ENCODE measurements at places on chromosomes 11 and 22. TPM values are rescaled to one million over a fixed set of nuclear protein-coding genes. Genes with fewer than 3 reads are reported as not detected.
A peak's percentile ranks its signal among the peaks of the same experiment; 100 is the strongest.

The FOLR1 gene
- polyA plus RNA-seq = 4.7 TPM

The EPS8L2 gene
- 11.3 TPM for polyA plus RNA-seq

DNA sequence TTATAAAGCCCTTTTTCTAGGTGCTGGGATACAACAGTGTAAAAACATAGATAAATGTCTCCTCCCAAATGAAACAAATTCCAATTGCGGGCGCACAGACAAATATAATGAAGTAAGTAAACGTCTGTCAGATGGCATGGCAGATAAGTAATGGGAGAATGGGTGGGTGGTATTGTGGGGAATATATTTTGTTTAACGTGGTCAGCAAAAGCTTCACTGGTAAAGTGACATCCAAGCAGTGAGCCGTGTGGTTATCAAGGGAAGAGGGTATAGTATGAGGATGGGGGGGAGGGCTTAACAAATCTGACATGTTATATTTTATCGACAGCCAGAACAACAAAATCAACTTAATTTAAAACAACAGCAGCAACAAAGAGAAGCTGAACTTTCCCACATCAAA lies 1.2 kb downstream of the SVIP start:
- H3K4me3 ChIP-seq = peak overlapping the region; percentile 100
- H3K27me3 ChIP-seq = no peaks in the 10 kb centered on the region
- H3K36me3 ChIP-seq = no peaks in the 10 kb centered on the region
- no peak overlapping the region for H3K27ac ChIP-seq

GRCh38 chr11:116962108-116962507 lies 124.7 kb upstream of the APOA1 start:
- H3K36me3 ChIP-seq = no peaks in the 10 kb centered on the region
- H3K4me1 ChIP-seq = peaks cover 5% of the 10 kb centered on the region
- H3K27me3 ChIP-seq = no peaks in the 10 kb centered on the region
- H3K27ac ChIP-seq = peak overlapping the region; percentile 19

DNA sequence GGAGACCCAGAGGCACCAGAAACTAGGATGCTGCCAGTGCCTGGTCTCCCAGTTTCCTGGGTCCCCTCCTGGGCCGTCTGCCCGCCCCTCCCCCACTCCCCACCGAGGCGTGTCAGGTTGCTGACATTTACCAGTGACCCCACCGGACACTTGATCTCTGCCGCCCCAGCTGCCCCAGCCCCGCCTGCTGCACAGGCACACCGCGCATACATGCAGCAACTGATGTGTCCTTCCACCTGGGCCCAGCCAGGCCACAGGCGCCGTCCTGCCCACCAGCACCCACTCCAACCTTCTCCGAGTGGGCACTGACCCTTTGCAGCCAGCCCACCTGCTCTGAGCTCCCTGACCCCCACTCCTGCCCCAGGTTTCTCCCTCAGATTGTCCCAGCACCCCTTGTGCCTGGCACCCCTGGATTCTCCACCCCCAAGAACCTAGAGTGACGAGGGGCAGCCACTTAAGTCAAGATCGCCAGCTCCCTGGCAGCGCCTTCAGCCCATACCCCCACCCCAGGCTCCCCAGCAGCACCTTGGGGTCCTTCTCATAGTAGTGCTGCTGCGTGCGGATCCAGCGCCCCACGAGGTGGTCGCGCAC lies 548 bp downstream of the PYGM start:
- no peak for DNase-seq
- peak overlapping the region; percentile 73 for H3K27ac ChIP-seq
- peaks cover 58% of the 10 kb centered on the region for H3K4me1 ChIP-seq
- no peaks in the 10 kb centered on the region for H3K27me3 ChIP-seq
- H3K4me3 ChIP-seq = no peak overlapping the region

Measured in spinal cord (tissue), 10 donors.